Glomerular endothelial cell (primary cell): ENCODE measurements at places on chromosomes 6 and 20. TPM values are rescaled to one million over a fixed set of nuclear protein-coding genes. Genes with fewer than 3 reads are reported as not detected.

The PPIL6 gene
- 0.15 and 0.58 TPM in 2 replicates for total RNA-seq

GRCh38 chr6:32192608-32193039, at the start of gene GPSM3:
GPSM3 (minus strand) TSS chr6:32192643; CDS start chr6:32192513, 130 bp downstream.
- DNase-seq = no peak

The PTGIS gene
- total RNA-seq = 0.53 and 2.5 TPM in 2 replicates

- DNase-seq = no peak
Measured at GRCh38 chr6:129671442-129672340, 38.3 kb downstream of the ARHGAP18 start.

The MPIG6B gene
- not detected in 2 replicates for total RNA-seq

DNA sequence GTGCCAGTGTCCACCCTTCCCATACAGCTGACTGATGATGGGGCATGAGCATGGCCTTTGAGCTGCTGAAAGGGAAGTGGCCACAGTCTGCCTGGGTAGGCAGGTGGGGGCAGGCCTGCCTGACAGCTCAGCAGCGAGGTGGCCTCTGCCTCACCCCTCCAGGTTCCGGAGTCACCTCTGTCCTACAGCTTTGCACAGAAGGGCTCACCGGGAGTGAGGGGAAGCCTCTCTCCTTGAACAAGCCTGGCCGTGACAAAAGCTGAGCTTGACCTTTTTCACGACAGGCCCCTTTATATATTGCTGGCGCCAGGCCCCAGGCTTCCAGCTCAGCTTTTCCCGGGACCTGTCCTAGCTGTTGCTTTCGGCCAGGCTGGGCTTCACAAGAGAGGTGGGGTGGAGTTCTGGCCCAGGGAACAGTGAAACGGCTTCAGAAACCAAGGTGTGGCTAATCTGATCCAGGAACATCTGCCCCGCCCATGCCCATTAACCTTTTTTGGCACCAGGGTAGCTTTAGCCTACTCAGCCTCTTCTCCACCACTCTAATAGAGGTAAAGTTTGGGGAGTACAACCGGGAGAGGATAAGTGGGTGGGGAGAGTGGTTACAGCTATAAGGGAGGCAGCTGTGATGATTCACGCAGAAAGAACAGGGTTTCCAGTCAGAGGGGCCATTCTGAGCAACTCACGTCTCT, 42.9 kb downstream of the C6orf132 start:
- no peak for DNase-seq

GRCh38 chr6:70176842-70177550, 125.9 kb downstream of the COL9A1 start:
- DNase-seq = no peak

DNA sequence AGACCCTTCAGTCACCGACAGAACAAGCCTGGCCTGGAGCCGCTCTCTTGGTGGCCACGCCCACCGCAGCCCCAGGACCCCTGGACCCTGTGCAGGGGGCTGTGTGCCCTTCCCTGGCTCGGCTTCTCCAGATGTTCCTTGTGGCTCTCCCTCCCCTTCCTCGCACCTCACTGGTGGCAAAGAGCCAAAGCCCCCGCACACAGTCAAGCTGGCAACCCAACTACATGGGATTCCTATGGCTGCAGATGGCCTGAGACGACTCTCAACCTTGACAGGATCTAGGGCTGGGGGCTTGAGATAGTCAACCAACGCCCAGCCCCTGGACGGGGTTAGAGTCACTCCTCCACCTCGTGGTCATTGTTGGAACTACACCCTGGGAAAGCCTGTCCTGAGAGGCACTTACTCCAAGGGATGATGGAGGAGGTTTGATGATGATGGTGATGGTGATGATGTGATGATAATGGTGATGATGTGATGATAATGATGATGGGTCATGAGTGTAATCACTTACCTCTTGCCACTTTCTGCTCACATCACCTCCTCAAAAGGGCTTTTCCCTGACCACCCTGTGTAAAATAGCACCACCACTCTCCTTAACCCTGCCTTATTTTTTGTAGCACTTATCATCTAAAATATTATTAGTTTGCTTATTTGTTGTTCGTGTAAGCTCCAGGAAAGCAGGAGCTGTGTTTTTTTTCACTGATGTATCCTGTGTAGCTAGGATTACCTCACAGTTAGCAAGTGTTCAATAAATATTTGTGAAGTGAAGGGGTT, 278.4 kb downstream of the LRFN2 start:
- DNase-seq = no peak

The ITCH gene
- 39.1 and 42.8 TPM in 2 replicates for total RNA-seq

The TEAD3 gene
- 1.8 and 4.8 TPM in 2 replicates for total RNA-seq

DNA sequence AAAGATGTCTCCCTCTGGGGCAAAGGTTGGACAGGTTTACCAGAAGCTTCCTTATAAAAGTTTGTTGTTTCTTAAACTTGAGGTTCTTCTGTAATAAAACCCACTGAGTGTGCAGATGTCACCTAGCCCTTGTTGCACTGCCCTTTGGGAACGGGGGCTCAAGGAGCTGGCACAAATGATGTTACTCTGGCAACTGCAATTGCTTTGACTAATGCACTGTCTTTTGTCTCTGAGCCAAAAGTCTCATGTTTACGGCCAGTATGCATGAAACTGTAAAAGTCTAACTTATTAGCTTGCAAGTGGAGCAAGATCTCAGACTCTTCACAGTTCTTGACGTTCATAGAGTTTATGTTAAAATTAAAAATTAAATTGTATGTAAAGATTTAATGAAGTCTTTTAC, 655.7 kb downstream of the EPHA7 start:
- DNase-seq = no peak
